ENCODE measurements at places on chromosomes 2 and 18.

DNA sequence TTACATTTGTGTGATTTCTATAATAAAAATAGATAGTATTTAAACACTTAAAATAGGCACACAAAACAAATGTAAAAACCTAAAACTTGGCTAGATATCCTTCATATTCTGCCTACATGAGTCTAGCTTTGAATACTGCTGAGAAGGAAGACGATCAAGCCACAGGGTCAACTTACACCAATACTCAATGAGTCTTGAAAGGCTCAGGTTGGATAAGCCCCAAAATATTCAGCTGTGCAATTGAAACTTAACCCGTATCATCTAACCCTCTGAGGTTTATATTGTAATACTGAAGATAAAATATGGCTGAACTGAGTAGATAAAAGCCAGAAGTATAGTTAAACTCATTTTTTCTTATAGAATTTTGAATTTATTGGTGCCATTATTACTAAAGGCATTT, 313.0 kb upstream of the NRXN1 start:
- DNase-seq, result no peak

GRCh38 chr2:40421631-40422297, 30.1 kb downstream of the SLC8A1 start:
- no peak for DNase-seq

DNA sequence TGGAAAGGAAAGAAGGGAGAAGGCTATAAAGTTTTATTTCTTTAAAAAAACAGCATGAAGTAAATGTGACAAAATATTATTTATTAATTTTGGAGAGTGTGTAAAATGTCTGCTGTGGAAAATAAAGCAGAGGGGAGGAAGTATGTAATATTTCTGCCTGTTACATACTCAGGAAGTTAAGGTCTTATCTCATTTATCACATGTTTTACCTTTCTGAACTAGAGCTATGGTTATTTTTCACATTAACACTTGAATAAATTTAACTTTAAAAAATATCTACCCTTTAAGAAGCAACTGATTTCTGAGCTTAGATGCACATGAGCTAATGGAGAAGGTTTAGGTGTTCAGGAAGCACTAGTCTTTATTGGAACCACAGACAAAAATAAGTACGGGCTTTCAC, 148.3 kb downstream of the GRB14 start:
- no peak for DNase-seq

DNA sequence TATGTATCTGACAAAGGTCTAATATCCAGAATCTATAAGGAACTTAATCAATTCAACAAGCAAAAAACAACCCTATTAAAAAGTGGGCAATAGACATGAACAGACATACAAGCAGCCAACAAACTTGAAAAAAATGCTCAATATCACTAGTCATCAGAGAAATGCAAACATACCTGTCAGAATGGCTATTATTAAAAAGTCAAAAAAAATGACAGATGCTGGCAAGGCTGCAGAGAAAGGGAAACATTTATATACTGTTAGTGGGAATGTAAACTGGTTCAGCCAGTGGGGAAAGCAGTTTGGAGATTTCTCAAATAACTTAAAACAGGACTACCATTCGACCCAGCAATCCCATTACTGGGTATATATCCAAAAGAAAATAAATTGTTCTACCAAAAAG, 21.6 kb downstream of the SESTD1 start:
- DNase-seq, result no peak

DNA sequence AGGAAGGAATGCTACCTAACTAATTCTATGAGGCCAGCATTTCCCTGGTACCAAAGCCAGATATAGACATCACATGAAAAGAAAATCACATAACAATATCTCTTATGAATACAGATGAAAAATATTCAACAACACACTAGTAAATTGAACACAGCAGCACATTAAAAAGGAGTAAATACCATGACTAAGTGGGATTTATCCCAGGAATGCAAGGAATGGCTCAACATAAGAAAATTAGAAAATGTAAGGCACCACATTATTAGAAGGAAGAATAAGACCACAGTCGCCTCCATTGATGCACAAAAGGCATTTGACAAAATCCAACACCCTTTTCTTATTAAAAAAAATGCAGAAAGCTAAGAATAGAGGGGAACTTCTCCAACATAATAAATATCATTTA, 133.9 kb downstream of the TTC32 start:
- no peak for DNase-seq

DNA sequence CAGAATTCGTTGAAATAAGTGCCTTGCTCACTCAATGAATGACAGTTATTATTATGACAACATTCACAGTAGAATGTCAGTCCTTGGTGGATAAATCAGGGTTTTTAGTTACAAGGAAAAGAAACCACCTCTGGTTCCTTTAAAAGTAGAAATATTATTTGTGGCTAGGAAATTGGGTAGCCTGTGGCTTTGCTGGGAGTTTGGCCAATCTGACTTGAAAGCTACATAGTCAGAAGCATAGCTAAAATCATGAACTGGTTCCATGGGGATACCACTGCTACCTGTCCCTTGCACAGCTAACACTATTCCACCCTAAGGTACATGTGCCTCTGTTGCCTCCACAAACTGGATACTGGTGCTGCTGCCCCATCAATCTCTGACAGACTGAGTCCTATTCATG, 12.8 kb upstream of the SMCHD1 start:
- DNase-seq, result no peak

GRCh38 chr18:45951016-45951714, 16.0 kb downstream of the EPG5 start:
- DNase-seq, result peak; percentile 53

DNA sequence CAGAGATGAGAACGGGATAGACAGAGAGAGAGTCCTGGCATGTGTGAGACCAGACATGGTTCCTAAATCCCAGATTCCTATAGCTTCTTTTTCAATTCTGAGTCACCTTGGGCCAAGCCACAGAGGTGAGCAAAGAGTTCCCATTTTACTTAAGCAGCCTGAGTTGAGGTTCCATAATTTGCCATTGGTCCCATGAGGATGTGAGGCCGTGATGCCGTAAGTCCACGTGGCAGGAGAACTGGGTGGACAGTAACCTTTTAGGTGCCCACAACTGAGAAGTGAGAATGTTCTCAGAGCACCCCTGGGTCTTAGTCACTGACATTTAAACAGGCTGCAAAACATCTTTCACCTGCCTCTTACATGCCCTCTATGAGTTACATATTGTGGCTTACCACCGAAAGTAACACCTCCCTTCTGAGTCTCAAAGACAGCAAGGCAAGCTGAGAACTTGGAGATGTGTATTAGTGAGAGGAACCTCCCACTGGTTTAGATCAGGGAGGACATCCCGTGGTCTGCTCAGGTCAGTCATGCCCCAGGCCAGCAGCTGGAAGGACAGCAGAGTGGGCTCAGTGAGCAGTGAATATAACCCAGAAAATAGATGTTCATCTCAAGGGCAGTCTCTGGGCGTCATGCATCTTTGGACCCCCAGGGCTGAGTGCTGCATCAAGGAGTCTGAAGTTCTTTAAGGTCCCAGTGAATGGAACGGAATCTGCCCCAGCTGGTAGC, 127.9 kb upstream of the LGALSL start:
- DNase-seq, result no peak

- DNase-seq, result no peak
These were observed 39.6 kb upstream of the STAT4 start for GRCh38 chr2:191190435-191190834.

- DNase-seq, result no peak
These were observed 4.9 kb downstream of the ANTXR1 start for GRCh38 chr2:69017835-69018234.

DNA sequence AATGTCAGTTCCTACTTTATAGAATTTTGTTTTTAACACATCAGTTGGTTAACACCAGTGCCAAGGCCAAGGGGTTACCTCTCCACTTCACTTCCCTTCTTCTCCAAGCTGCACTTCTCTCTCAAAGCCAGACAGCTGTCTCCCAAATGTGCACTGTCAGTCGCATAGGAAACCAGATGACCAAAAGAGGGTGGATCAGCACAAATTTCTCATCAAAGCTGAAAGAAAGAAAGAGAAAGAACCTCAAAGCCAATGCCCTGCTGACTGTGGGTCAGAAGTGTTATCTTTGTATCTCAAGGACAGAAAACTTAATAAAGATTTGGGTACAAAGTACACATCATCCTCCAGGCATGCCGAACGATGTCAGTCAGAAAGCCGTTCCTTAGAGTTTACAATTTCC, 32.2 kb downstream of the SPATS2L start:
- DNase-seq, result no peak

DNA sequence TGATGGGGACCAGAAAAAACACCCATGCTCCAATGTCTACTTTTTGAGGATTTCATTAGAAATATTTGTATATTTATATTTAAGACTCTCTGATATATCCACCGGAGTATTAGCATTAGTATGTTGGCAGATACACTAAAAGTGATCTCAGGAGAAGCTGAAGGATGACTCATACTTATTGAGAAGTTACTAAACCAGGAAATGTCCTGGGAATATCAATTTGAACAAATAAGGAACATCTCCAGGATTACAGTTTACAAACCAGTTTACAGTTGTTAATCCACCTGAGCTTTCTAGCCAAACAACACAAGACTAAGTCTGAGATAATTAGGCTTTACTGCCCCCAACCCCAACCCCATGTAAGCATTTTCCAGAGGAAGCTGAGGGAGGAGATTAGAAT, 16.1 kb upstream of the DPP4 start:
- DNase-seq, result peak; percentile 37

GRCh38 chr2:61733563-61733962, 120.3 kb downstream of the FAM161A start:
- no peak for DNase-seq

GRCh38 chr2:189179570-189179950, at the start of gene COL5A2:
Gene COL5A2, minus strand, starts transcription at chr2:189179761. Its CDS starts 157 bp downstream, at chr2:189179604.
- DNase-seq, result no peak

DNA sequence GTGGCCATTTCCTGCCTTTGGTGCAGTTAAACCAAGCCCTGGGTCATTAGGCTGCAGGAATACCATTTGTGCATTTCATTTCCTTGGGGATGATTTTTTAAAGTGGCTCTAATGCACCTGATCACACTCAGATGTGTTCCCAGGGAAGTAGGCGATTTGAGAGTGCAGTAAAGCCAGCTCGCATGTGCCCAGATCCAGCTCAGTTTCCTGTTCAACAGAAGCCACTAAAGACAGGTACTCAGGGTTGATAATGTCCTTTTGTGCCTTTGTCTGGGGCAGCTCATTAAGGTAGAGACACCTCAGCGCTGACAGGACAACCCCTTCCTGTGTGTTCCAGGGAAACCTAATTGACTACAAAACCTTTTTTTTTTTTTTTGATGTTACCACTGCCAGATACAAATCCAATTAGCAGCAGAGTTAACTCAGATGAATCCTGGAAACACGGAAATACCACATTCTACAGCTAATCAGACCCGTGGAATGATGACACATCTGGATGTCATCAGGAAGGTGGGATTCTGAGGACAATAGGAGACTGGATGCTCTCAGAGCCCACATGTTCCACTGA, 15.2 kb upstream of the CHRNA1 start:
- DNase-seq, result no peak

- no peak for DNase-seq
These were observed at the start of gene LONRF2 for GRCh38 chr2:100321866-100322820. Gene LONRF2, minus strand, starts transcription at chr2:100322501. Its CDS starts 408 bp downstream, at chr2:100322093.

DNA sequence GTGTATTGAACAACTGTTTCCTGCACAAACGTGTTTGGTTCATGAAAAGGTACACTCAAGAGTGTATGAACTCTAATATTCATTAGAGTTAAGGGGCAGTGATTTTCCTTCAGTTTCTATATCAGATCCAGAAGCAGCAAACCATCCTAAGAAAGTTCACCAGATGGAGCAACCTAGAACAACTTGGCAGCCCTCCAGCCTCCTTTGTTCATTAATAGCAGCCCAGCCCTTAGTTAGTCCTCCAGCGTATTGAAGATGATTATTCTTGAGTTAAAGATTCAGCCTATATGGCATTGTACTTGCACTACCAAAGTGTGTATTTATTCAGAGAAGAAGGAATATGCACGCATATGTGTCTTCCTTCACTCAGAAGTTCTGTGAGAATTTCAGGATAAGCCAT, 365.5 kb downstream of the SETBP1 start:
- DNase-seq, result no peak

DNA sequence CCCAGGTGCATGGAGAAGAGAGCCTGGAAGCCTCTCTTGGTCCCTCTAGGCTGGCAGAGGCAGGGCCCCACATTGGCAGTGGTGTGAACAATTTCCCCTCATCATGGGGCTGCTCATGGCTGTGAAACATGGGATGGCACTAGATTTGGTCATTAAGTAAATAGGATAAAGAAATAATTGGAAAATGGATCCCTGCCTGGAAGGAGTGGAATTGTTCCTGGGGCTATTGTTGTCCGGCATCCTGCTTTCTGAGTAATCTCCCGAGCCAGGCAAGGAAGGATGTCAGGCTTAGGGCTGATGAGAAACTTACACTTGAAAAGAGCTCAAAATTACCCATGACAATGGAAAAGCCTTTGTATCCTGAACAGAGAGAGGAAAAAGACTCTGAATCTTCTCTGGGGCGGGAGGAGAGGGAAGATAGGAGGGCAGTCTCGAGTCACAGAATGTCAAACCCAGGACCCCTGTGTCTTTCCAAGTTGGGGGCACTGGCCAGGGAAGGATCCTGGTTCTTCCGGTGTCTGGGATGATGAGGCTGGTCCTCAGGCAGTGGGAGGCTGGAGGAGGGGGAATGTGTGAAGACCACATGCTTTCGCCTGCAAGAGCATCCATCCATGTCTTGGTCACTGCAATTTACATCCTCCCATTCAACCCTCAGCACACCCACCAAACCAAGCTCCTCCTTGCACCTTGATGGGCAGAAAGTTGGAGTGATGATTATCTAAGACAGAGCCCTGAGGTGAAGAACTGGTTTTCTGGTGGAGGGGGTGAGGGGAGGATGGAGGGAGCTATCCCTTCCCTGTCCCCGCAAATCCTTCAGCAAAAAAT, 27.1 kb upstream of the STEAP3 start:
- peak; percentile 53 for DNase-seq

- DNase-seq, result no peak
These were observed 104.9 kb downstream of the EIPR1 start for GRCh38 chr2:3272761-3273160.

DNA sequence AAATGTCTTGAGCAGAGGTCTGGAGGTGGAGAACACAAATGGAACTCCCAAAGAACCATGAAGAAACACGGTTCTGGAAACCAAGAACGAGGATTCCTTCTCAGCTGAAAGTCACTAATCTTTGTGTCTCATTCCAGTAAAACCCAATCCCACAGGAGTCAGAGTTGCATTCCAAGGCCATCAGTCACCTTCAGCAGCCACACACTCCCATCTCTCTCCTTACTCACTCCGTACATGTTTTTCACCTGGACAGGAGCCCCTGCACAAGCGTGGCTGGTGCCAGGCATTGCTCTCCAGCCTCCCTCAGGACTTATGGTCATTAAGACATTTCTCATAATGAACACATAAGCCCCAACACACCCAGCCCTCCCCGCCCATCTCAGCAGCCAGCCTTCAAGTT, 175.4 kb upstream of the SIX2 start:
- peak; percentile 92 for DNase-seq

- no peak for DNase-seq
These were observed 107.2 kb upstream of the ZNF236 start for GRCh38 chr18:76715012-76715610.

Measured in PC-9 (cell line).